Hematopoietic multipotent progenitor cell treated with erythropoietin and hydrocortisone succinate and interleukin-3 and kit ligand, for 15 days (in vitro differentiated cells): ENCODE measurements at places on chromosomes 3 and 15.

DNA sequence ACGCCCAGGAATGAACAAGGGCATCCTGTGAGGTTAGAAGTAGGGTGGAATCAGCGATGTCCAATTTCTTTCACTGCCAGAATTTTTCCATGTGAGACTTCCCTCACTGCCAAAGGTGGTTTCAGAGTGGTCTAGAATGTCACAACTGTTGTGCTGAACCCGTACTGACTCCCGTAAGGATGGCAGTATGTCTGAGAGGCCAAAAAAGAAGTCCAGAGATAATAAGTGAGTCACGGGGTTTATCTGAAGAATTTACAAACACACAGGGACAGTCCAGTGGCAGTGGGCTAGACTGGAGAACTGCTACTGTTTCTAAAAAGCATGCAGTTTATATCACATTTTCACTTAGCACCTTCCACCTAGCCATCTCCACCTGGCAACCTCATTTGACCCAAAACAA, 160.6 kb upstream of the ATP10A start:
- DNase-seq = no peak

GRCh38 chr15:63462088-63462487, 42.3 kb upstream of the USP3 start:
- DNase-seq = no peak

DNA sequence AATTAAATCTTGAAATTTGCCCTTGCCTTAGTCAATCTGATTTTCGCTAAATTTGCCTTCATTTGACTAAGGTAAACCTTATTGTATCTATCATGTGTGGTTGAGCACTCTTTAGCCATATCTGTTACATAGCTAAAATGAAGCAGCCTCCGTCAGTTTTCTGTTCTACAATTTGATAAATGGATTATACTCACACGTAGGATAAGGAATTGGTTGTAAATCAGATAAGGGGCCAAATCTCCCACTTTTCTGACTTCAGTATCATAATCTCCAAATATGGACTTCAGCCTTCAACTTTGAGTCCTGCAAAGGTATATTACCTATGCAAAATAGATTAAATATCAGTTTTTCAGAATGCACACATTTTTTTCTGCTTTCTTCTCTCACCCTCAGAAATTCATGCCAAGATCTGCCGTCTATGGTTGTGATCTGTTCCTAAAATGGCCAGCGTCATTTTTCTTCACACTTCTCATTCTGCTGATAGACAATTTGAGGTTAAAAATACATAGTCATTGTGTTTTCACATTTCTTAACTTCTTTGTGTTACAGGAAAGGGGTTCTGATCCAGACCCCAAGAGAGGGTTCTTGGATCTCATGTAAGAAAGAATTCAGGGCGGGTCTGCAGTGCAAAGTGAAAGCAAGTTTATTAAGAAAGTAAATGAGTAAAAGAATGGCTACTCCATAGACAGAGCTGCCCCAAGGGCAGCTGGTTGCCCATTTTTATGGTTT, 36.9 kb downstream of the RAB8B start:
- DNase-seq = no peak

GRCh38 chr3:127162947-127163645, 29.8 kb upstream of the PRR23E start:
- DNase-seq = no peak

GRCh38 chr3:153372326-153372725, 210.3 kb downstream of the RAP2B start:
- no peak for DNase-seq

GRCh38 chr3:72630969-72631344, 217.3 kb downstream of the SHQ1 start:
- no peak for DNase-seq

GRCh38 chr3:151426341-151426657, 34.6 kb downstream of the IGSF10 start:
- no peak for DNase-seq

GRCh38 chr3:76083992-76084391, 298.6 kb upstream of the ZNF717 start:
- DNase-seq = no peak

DNA sequence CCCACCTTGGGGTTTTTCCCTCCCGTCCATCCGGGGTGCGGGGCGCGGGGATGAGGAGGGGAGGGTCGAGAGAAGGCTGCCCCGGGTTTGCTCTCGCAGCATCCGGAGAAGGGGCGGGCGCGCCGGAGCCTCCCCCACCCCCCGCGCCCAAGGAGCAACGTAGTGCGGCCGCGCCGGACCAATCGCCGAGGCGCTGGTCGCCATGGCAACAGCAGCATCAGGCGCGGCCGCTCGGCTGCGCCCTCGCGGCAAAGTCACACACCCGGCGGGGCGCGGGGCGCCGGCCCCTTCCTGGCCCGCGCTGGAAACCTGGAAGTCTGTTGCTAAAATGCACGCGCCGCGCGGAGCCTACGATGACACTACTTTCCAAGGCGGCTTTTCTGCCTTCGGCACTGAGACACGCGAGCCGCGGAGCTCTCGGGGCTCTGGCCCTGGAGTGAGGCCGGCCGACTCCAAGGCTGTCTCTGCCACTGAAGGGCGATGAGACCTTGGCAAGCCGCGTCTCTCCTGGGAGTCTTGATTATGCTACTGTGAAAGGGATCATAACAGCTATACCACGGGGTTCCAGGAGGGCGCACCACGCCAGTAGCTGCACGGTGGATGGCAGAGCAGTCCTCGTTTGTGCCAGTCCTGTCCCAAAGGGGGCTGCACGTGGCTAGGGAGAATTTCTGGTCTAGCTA, at the start of gene IQSEC1:
Gene IQSEC1, minus strand, starts transcription at position 104 of the 680 bp plus-strand sequence. CDS start 415 bp downstream, outside the sequence.
- no peak for DNase-seq

DNA sequence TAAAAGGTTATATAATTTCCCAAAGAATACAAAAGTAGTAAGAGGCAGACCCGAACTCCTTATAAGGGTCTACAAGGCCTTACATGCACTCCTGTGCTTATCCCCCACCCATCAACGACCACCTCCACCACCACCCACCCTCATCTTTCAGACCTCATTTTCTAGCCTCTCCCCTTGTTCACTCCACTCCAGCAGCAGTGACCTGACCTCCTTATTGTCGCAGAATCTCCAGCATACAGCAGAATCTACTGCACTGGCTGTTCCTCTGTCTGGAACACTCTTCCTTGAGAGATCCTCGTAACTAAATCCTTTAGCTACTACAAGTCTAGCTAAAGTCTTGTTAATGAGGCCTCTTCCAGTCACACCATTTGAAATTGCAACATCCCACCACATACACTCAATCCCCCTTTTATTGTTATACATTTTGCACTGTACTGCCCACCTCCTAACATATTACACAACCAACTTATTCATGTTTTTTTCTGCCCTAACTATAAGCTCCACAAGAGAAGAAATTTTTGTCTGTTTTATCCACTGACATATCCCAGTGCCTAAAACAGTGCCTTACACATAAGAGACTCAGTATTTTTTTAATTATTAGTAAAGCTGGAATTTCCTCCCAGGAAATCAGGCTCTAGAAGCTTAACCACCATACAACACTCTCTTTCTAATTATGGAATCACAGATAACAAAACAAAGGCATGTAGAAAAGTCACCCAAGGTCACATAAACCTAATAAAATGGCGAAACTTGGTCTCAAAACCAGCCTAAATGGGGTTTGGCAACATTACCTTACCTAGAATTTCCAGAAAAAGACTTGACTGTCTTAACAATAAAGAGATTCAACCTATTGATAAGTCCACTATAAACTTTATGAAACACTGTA, 40.2 kb downstream of the ZNF148 start:
- DNase-seq = no peak

- no peak for DNase-seq
Observed at GRCh38 chr3:71376503-71376902, 207.0 kb downstream of the FOXP1 start.

- DNase-seq = no peak
Observed at GRCh38 chr3:186246941-186247340, 115.1 kb downstream of the DGKG start.

- DNase-seq = no peak
Observed at GRCh38 chr15:61509327-61509840, 280.3 kb upstream of the RORA start.

- no peak for DNase-seq
Observed at GRCh38 chr3:73687106-73688004, 62.6 kb upstream of the PDZRN3 start.

GRCh38 chr3:138935863-138936740, 10.8 kb downstream of the FOXL2 start:
- DNase-seq = peak; percentile 51

- DNase-seq = no peak
Observed at GRCh38 chr3:138367911-138368310, 19.5 kb downstream of the MRAS start.

DNA sequence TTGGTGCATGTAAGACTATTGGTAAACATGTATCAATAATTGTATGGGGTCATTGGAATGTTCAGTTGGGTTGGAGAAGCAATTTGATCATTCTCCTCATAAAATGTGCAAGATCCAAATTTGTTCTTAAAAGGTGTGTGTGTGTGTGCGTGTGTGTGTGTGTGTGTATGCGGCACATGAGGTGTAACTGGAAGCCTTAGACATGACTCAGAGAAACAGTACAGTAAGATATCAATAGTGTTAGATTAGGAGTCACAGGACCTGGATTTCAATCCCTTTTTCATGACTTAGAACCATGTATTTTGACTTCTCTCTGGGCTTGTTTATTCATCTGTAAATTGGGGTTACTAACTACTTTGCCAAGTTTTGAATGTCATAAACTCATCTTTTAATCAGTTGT, 38.3 kb downstream of the RSRC1 start:
- no peak for DNase-seq

DNA sequence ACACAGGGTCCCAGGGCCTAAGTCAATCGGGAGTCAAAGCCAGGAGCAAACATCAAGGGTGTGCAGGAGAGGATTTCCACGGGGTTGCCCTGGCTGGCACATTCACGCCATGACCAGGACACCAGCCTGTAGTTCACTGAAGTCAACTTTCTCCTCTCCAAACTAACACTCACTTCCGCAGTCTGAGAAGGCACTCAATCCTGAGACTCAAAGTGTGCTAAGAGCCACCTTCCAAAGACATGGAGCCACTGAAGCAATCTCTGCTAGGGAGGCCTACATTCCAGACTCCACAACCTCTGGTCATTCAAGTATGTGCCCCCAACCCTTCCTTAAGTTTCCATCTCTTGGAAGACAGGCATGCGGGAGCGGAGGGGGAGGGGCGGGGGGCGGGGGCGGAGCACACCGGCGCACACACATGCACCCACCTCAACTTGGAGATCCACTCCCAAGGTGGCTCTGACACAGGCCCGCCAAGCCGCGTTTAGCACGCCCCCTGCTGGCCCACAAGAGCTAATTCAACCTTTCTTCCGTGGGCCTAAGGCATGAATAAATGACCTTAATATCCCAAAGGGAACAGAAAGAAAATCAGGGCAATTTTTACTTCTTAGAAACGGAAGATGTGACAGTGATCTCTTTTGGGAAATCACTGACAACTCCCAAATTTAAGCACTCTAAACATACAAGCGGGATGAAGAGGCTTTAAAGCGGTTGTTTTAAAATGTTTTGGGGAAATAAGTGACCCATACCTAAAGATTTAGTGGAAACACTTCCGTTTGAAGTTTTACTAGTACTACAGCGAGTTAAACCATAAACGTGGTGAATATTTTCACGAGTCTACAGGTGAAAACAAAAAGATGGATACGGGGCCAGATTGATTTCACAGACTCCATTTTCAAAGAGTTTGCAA, 162.5 kb upstream of the CHRNA7 start:
- DNase-seq = peak; percentile 64

DNA sequence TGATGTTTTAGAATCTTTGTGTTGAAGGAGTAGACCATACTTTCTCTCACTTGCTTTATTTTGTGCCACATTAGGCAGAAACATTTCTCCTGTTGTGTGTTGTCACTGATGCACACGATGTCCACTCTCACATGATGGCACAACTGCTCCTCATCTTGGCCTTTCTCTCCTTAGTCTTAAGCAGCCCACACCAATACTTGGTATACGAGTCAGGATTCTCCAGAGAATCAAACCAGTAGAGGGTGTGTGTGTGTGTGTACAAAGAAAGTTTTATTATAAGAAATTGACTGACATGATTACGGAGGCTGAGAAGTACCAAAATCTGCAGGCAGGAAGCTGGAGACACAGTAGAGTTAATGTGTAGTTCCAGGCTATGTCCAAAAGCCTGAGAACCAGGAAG, 187.1 kb downstream of the ALCAM start:
- DNase-seq = no peak

- DNase-seq = no peak
Observed at GRCh38 chr15:23416349-23417276, 30.4 kb downstream of the GOLGA6L2 start.

- DNase-seq = no peak
Observed at GRCh38 chr3:172276103-172276502, 172.2 kb downstream of the GHSR start.

GRCh38 chr3:113791381-113791780, 44.5 kb downstream of the ATP6V1A start:
- DNase-seq = no peak

- peak; percentile 39 for DNase-seq
Observed at GRCh38 chr3:177358091-177358976, 161.1 kb upstream of the TBL1XR1 start.

- DNase-seq = no peak
Observed at GRCh38 chr3:39082666-39083313, 24.6 kb downstream of the GORASP1 start.

DNA sequence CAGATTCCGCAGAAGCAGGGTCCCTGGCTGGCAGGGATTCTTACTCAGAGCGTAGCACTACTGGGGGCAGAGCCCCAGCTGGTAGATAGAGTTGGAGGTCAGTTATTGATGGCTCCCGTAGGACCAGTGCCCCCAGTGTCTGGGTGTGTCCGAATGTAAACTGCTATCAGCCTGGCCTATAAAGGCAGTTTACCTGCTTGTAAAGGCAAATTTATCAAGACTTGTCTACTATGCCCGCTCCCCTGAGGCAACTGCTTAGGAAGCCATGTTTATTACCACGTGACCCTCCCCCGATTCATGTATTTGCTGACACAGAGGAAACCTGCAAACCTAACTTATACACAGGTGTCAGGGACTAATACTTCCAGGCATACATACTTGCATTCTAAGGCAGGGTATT, 607 bp upstream of the PPP1R14D start:
- DNase-seq = no peak

DNA sequence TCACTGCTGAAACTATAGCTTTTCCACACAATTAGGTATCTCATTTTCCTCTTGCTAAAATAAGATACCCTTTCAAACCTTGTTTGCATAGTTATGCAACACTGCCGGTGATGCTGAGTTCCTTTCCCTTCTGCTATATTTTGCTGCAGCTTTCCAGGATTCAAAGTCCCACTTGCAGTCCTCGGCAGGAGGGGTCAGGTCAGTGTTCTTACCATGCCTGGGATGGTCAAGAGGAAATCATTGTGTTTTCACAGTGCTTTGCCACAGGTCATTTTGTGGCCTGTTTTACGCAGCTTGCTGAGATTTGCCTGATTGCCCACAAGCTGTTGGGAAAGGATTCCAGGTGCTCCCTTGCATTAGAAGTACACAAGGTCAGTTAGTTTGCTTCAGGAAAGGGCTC, 156.9 kb downstream of the B3GALNT1 start:
- DNase-seq = no peak
